ENCODE measurements at places on chromosomes 7 and 10. TPM values are rescaled to one million over a fixed set of nuclear protein-coding genes. Genes with fewer than 3 reads are reported as not detected.

GATA3 gene
- 6.5 TPM for total RNA-seq

RBM20 gene
- 1.6 TPM for total RNA-seq

TLX1 gene
- 0.05 TPM for total RNA-seq

ENTPD1 gene
- total RNA-seq: 20.5 TPM

FAM13C gene
- 3.9 TPM for total RNA-seq

ASAH2 gene
- total RNA-seq: 1.4 TPM

FAM241B gene
- 1.0 TPM for total RNA-seq

PCGF5 gene
- total RNA-seq: 37.5 TPM

ADRA2A gene
- total RNA-seq: 0.09 TPM

TUBB8 gene
- 0.05 TPM for total RNA-seq

MDFIC gene
- 24.5 TPM for total RNA-seq

ACTL6B gene
- total RNA-seq: 0.05 TPM

PIP gene
- 0.28 TPM for total RNA-seq

HOXA9 gene
- total RNA-seq: 1.5 TPM

CLEC2L gene
- total RNA-seq: 2.6 TPM

KCNMA1 gene
- total RNA-seq: 1.9 TPM

All from thymus (tissue), 14 donors.